ENCODE measurements at places on chromosomes 16 and 17.

DNA sequence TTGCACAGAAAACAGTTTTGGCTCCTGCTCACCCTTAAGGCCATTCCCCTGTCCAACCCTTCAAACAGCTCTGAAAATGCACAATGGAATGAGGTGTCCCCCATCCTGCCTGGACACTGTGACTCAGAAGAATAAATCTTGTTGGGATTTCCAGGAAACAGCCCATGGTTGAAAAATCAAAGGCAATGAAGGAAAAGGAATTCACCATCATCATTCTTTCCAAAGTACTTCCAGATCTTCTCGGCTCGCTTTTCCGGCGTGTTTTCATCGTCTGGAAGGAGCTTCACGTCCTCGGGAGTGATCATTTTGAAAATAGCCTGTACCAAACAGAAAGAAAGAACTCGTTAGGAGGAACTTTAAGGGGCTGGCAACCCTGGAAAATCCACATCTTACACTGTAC is 4.3 kb downstream of the RCVRN start:
- no peak for DNase-seq

DNA sequence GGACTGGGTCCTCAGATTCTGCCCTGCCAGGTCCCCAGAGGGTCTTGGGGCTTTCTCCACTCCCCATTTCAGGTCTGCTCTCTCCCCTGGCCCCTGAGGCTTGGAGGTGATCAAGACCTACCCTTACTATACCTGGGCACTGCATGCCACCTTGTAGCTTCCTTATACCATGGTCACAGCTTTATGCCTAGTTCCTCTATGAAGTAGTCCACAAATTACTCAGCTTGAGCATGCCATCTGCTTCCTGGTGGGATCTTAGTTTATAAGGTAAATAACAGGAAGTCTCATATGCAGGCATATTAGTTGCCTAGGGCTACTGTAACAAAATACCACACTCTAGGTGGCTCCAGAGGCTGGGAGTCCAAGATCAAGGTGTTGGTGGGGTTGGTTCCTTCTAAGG is 11.0 kb upstream of the PMFBP1 start:
- no peak for DNase-seq

- DNase-seq = no peak
Measured at GRCh38 chr17:63960006-63960405, 12.7 kb downstream of the SCN4A start.

DNA sequence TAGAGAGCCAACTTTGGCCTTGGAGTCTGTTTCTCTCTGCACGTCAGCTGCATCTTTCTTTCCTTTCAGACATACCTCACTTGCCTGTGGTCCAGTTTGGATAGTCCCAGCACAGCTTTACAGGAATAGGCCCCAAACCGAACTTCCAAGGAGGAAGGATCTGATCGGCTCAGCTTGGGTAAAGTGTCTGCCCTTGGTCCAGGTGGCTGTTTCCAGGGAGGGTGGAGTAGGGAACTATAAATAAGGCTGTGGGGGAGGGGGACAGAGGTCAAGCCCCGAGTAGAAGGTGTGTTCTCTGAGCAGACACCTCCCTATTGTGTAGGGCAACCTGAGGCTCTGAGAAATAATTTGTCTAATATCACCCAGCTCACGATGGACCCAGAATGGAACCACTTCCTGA is 29.2 kb upstream of the NKD1 start:
- DNase-seq = no peak

- DNase-seq = no peak
Measured at GRCh38 chr16:30027588-30028437, 3.3 kb downstream of the TLCD3B start.

- no peak for DNase-seq
Measured at GRCh38 chr17:75024686-75025397, 12.4 kb downstream of the MRPL58 start.

DNA sequence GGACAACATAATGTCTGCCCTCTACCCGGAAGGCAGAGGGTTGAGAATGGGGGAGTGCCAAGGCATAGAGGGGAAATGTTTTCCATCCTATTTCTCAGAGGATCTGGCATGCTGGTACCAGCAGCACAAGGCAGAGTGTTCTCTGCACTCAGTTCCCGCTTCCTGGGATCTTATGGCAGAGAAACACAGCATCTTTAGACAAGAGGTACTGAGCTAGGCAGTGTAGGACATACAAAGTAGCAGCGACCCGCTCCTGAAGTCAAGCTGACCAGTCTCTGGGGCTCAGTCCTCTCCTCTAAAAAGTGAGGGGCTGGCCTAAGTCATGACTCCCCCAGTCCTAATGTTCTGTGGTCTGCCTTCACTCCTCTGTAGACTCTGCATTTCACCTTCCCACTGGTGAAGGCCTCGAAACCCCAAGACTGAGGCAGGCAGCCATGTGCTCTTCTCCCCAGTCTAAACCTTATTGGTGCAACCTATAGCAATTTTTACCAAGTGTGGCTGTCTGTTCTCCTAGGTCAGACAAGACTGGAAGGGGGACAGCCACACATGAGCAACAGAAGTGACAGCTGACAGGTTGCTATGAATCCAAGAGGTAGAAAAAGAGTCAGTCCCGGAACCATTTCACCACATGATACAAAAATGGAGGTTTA is 11.3 kb upstream of the TSPOAP1 start:
- no peak for DNase-seq

- DNase-seq = no peak
Measured at GRCh38 chr17:20983359-20983637, 59.5 kb downstream of the USP22 start.

GRCh38 chr17:28228109-28228840 is 90.7 kb upstream of the TMEM97 start:
- DNase-seq = no peak

- DNase-seq = no peak
Measured at GRCh38 chr16:52035436-52035835, 511.5 kb downstream of the TOX3 start.

- DNase-seq = no peak
Measured at GRCh38 chr16:53378138-53378537, 56.1 kb upstream of the RBL2 start.

- DNase-seq = no peak
Measured at GRCh38 chr17:65061646-65062045, 5.1 kb upstream of the GNA13 start.

DNA sequence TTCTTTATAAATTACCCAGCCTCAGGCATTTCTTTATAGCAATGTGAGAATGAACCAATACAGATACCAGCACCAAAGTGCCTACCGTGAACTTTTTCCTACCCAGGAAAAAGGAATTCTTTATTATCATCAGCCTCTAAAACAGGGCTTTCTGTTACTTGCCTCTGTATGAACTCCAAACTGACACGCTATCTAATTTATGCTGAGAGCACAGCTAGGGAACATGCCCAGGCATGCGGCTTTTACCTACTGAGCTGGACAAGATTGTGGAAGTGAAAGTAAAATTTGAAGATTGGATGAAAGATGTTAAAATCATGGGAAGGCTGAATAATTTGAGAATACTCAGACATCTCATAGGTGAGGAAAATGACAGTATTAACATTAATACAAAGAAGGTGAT is 24.4 kb upstream of the ADCY9 start:
- DNase-seq = no peak

DNA sequence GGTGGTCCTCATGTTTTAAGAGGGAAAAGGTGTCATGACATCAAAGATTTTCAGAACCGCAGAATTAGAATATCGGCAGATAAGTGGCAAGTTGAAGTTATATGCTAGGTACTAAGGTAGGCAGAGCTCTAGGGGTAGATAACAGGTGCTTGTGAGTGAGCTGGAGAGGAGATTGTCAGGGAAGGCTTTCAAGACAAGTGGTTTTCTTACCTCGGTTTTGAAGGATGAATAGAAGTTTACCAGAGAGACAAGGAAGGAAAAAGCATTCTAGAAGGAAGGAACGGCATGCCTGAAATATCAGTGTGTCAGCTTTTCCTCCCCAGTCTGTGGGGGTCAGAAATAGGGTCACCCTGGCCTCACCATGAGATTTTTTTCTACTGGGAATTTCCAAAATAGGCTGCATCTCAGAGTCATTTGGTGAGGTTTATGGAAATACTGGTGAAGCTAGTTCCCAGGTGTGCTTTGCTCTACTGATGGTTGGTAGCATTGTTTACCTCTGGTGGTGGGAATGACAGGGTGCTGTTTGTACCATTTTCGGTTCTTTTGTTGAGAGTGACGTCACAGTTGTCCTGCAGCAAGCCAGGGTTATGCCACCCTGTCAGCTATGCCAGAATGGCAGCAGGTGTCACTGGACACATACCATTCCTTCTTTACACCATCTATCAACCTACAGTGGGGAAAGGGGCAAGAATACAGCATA is 112.5 kb downstream of the MSI2 start:
- no peak for DNase-seq

DNA sequence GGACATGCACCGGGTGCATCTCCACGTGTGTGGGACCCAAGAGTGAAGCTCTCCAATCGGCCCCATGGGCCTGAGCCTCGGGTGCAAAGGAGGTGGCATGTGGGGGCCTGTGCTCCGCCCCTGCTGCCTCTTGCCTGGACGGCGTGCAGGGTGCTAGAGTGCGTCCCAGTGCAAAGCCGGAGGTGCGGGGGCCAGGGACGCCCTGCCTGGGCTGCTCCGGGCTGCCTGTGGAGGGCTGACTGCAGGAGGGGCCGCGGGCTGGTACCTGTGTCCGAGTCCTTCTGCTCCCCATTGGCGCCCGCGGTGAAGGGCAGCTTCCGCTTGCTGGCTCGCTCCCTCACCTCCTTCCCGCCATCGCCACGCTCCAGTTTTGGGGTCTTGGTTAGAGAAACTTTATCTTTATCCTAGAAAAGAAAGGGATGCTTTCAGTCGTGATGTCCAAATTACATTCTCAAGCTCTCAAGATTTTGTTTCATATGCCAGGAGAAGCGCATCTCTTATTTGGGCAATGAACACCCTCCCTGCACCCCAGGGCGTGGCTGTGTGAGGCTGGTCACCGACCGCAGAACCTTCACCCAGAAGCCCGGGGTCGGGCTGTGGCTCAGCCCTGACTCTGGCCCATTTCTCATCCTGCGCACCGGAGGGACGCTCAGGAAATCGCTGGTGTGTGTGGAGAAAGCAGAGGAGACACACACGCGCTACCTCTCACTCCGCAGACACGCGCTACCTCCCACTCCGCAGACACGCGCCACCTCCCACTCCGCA is 87.6 kb downstream of the ZNF778 start:
- no peak for DNase-seq

DNA sequence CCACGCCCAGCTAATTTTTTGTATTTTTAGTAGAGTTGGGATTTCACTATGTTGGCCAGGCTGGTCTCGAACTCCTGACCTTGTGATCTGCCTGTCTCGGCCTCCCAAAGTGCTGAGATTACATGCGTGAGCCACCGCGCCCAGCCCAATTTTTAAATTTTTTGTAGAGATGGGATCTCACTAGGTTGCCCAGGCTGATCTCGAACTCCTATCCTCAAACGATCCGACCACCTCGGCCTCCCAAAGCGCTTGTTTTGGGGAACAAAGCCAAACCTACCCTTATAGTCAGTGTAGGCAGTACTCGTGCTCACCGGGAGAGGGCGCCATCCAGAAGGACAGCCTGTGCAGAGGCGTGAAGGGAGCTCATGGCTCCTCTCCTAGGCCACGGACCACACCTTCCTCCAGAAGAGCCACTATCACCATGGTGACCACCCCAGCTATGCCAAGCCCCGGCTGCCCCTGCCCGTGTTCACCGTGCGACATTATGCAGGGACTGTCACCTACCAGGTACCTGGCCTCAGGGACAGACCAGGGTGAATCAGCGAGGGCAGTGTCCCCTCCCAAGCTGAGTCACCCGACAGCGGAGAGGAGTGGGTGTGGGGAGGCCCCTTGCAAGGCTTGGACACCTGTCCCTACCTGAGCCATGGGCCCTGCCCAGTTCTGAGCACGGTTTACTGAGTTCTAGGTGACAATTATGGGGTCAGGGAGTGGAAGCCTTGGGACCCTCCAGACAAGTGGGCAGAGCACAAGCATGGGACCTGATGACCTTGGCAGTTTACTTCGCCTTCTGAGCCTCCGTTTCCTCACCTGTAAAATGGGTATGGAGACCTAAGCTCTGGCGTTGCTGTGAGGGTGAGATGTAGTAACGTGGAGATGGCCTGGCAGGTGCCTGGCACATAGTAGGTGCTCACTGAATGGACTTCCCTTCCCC is 13.7 kb downstream of the MYO15B start:
- DNase-seq = peak; percentile 44

- DNase-seq = no peak
Measured at GRCh38 chr17:9002606-9003354, 18.5 kb upstream of the NTN1 start.

- DNase-seq = no peak
Measured at GRCh38 chr16:69859105-69859989, 91.8 kb upstream of the CLEC18A start.

DNA sequence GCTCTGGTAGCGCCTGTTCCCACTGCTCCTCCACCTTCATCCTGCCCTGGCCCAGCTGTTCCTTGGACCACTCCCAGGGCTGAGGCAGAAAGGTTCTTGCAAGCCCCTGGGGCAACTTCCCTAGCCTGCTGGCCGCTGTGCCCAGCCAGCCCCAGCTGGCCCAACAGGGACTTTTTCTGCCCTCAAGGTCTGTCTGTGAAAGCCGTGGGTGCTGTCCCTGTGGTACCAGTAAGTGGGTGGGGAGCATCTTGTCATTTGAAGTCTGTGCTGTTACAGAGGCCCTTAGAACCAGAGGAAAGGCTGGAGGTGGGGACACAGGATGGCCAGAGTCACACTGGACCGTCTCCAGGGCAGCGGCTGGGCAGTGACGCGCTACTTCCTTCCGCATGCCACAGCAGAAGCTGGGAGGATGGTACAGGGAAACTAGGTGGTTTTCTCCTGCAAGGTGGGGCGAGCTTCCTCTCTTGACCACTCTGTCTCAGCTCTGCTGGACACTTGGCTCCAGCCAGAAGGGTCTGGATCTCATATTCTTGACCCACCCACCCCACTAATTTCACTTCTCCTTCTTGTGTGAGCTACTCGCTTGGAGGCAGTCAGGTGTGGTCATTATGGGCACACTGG is 87.8 kb downstream of the PLCG2 start:
- DNase-seq = no peak

- DNase-seq = no peak
Measured at GRCh38 chr16:14490235-14490634, 139.8 kb downstream of the PARN start.

DNA sequence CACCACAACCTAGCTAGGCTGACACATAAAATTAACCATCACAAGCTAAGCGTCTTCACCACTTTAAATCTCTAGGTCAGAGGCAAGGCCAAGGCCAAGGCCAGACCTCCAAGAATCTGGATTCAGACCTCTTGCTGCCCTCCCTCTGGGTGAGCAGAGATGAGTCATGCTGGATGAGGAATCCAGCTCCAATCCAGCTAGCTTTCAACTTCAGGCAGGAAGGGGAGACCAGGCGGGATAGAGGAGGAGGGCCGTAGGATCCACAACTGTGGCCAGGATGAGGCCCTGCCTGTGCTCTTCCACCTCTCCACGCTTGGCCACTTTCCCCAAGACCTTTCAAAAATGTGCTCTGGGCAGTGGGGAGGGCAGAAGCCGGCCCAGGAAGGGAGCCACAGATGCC is 14.7 kb downstream of the LRRC75A start:
- no peak for DNase-seq

- DNase-seq = no peak
Measured at GRCh38 chr16:65119901-65120401, 1.9 kb downstream of the CDH11 start.

- no peak for DNase-seq
Measured at GRCh38 chr17:9958586-9959281, 53.7 kb upstream of the RCVRN start.
